ENCODE measurements at places on chromosomes 12 and 14. TPM values are rescaled to one million over a fixed set of nuclear protein-coding genes. Genes with fewer than 3 reads are reported as not detected.

Gene OR4E2
- total RNA-seq = not detected

- H3K27me3 ChIP-seq = no peaks in the 10 kb centered on the region
- peak overlapping the region; percentile 75 for H3K27ac ChIP-seq
- no peak overlapping the region for H3K4me3 ChIP-seq
- DNase-seq = no peak
- H3K4me1 ChIP-seq = peaks cover 31% of the 10 kb centered on the region
Observed at GRCh38 chr12:76260390-76260748, 87.8 kb downstream of the BBS10 start.

DNA sequence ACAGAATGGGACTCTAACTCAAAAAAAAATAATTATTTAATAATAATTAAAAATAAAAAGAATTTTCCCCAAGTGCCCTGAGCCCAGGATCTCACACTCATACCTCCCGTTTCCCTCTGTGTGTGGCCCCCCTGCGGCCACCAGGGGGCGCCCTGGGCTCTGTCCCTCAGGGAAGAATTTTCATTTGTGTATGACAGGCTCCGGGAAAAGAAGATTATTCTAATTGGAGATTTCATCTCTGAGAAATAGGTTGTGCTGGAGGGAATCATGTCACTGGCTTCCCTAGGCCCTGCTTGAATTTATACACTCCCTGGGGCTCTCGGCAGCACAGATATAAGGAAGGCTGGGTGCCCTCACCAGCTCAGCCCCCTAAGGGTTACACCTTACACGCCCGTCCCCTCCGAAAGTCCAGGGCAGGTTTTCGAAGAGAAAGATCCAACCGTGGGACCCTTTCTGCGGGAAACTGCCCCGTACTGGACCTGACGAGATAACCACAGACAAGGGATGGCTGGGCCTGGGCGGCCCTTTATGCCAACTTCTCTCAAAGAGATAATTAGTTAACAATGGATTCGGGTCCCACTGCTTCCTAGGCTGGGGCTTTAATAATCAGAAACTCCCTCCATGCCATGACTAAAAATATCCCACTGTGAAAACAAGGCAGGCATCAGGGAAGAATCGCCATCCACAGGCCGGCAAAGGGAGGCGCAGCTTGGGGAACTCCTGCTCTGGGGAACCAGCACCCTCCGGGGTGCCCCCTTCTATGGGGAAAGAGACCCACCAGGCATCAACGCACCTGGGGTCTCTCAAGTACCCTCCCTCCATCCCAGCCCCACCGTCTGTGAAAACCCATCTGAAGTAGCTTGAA lies 80.7 kb downstream of the KDM2B start:
- no peak overlapping the region for H3K27ac ChIP-seq
- peak; percentile 89 for DNase-seq
- H3K4me3 ChIP-seq = no peak overlapping the region
- H3K4me1 ChIP-seq = peaks cover 6% of the 10 kb centered on the region
- H3K36me3 ChIP-seq = no peaks in the 10 kb centered on the region

GRCh38 chr14:100402631-100403030 lies 79.5 kb downstream of the SLC25A47 start:
- H3K4me1 ChIP-seq = peaks cover 12% of the 10 kb centered on the region
- no peak overlapping the region for H3K4me3 ChIP-seq
- peak; percentile 31 for DNase-seq
- no peaks in the 10 kb centered on the region for H3K36me3 ChIP-seq

GRCh38 chr12:110508071-110508586 lies 6.0 kb downstream of the RAD9B start:
- H3K27me3 ChIP-seq = no peaks in the 10 kb centered on the region
- no peak overlapping the region for H3K27ac ChIP-seq
- DNase-seq = no peak
- no peak overlapping the region for H3K4me3 ChIP-seq

Gene SMIM41
- 6.1 TPM for total RNA-seq

Gene KRT82
- not detected for total RNA-seq

DNA sequence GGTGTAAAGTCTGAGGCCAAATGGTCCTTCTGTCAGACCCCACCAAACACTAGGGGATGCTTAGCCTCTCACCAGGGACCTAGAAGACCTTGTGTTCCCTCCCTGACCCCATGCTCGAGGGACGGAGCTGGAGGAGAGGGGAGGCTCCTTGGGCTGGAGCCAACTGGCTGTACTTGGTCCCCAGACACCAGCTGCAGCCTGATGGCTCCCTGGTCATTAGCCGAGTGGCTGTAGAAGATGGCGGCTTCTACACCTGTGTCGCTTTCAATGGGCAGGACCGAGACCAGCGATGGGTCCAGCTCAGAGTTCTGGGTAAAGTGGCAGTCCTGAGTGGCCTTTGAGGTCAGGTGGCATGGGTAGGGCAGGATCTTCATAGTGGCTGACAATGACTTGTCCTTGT lies 29.0 kb downstream of the PAPLN start:
- DNase-seq = no peak
- no peaks in the 10 kb centered on the region for H3K36me3 ChIP-seq
- H3K4me3 ChIP-seq = no peak overlapping the region
- H3K27me3 ChIP-seq = no peaks in the 10 kb centered on the region
- peaks cover 14% of the 10 kb centered on the region for H3K4me1 ChIP-seq

Gene WNT1
- total RNA-seq = not detected

DNA sequence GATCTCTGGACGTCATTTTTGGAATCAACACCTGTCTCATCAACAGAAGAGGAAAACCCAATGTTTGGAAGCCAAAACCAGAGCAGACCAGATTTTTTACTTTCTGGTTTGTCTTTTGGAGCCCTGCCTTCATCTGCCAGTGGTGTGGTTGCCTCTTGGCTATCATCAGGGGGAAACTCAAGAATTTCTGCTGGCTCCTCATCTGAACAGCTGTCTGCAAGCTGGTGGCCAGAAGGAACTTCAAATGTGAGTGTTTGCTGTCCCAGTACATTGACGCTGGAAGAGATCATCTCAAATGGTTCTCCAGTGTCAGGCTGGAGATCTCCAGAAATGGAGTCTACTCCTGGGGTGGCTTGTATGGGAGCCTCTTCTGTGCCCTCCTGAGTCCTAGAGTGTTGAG lies 13.8 kb downstream of the PLD4 start:
- no peak overlapping the region for H3K27ac ChIP-seq
- no peak for DNase-seq
- no peak overlapping the region for H3K4me3 ChIP-seq
- no peaks in the 10 kb centered on the region for H3K36me3 ChIP-seq
- no peaks in the 10 kb centered on the region for H3K4me1 ChIP-seq

DNA sequence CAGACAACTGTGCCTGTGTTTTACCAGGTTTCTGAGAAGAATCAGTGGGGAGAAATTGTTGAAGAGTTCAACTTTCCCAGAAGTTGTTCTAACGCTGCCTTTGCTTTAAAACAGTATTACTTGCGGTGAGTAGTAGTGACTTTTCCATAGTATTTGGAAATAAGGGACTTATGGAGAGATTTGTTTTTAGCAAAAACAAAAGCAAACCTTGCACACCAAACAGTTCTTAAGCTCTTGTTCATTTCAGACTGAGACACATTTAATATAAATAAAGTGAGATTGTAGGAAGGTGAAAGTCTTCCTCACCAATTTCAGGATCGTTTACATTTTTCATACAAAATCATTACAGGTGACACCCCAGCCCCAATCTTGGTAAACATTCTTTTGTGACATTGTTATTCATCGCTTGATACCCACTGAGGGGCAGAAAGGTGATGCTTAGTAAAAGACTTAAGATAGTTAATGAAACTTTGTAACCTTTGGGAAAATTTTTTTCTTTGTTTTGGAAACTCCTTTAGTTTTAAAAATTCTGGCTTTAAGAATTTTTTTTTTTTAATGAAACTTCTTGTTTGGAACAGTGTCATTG lies 1.8 kb downstream of the ARID2 start:
- H3K36me3 ChIP-seq = no peaks in the 10 kb centered on the region
- H3K4me1 ChIP-seq = peaks cover 35% of the 10 kb centered on the region
- no peaks in the 10 kb centered on the region for H3K27me3 ChIP-seq
- H3K27ac ChIP-seq = peak overlapping the region; percentile 90
- H3K4me3 ChIP-seq = peak overlapping the region; percentile 58

Gene LRTM2
- total RNA-seq = not detected

DNA sequence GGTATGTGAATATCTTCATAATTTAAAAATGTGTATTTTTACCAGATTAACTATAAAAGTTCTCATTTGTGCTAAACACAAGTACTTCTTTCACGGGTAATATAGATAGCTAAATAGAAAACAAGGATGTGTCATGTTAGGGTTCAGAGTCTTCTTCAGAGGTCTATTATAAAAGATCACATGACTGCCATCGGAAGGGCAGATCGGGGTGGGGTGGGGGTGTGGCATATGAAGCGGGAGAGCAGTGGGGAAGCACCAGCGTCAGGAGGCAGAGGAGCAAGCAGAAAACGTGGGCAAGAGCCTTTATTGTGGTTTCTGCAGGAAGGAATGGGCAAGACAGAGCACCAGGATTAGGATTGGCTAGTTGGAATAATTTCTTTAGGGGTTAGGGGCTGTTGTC lies 63.7 kb upstream of the DNM1L start:
- no peak overlapping the region for H3K4me3 ChIP-seq
- no peaks in the 10 kb centered on the region for H3K4me1 ChIP-seq
- no peak for DNase-seq
- H3K27ac ChIP-seq = no peak overlapping the region

- no peaks in the 10 kb centered on the region for H3K36me3 ChIP-seq
- no peak overlapping the region for H3K4me3 ChIP-seq
- no peak for DNase-seq
- no peaks in the 10 kb centered on the region for H3K4me1 ChIP-seq
Observed at GRCh38 chr12:76216585-76217472, 131.4 kb downstream of the BBS10 start.

Gene ARG2
- total RNA-seq = 2.0 TPM

DNA sequence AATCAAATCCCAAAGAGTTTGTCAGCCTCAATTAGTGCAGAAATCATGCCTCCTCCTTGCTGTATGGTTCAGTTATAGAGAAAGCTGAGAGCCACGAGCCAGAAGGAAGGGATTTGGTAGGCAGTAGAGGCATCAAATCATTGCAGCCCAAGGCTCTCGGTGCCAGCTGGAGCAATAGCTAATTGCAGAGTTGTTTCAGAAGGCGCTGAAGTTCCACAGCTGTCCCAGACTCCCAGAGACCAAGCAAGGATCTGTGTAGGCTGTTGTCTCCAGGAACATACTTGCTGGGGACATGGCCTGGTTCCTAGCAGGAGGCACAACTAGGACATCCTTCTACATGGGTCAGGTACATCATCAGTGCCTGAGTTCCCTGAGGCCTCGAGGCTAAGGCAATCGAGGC lies 80.4 kb upstream of the WSCD2 start:
- no peak overlapping the region for H3K4me3 ChIP-seq
- peaks cover 4% of the 10 kb centered on the region for H3K27me3 ChIP-seq
- no peak for DNase-seq
- H3K27ac ChIP-seq = no peak overlapping the region
- no peaks in the 10 kb centered on the region for H3K4me1 ChIP-seq

DNA sequence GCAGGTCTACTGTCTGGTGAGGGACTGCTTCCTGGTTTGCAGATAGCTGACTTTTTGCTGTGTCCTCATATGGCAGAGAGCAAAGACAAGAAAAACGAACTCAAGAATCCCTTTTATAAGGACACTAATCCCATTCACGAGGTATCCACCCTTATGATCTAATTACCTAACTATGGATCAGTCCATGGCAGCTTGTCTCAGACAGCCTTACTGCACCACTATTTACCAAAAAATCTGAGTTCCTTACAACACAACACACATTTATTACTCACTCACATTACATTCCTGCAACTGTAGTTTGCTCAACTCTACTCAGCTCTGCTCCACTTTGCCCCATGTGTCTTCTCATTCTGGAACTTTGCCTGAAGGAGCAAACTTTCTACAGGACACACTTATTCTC lies 10.1 kb upstream of the SLC6A15 start:
- H3K27ac ChIP-seq = no peak overlapping the region
- H3K36me3 ChIP-seq = no peaks in the 10 kb centered on the region
- no peak overlapping the region for H3K4me3 ChIP-seq
- no peaks in the 10 kb centered on the region for H3K27me3 ChIP-seq
- DNase-seq = no peak

Gene DTX3
- 26.0 TPM for total RNA-seq

DNA sequence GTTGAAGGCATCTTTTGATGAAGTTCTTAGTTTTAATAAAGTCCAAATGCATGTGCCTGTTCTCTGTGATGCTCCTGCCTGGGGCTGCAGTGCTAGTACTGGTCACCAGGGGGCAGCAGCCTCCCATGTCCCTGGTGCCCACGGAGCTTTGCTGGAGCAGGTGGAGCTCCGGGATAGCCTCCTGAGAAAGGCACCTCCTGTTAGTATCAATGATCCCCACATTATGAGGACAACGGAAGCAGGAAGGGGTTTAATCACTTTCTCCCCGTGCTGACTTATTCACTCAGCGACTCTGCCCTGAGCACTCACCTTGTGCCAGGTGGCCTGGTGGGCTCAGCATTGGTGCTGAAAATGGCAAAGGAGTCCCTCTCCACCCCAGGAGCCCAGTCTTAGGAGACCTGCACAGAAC lies 123.0 kb upstream of the PZP start:
- DNase-seq = peak; percentile 78
- H3K4me3 ChIP-seq = no peak overlapping the region
- H3K4me1 ChIP-seq = no peaks in the 10 kb centered on the region
- no peaks in the 10 kb centered on the region for H3K36me3 ChIP-seq
- H3K27ac ChIP-seq = no peak overlapping the region

DNA sequence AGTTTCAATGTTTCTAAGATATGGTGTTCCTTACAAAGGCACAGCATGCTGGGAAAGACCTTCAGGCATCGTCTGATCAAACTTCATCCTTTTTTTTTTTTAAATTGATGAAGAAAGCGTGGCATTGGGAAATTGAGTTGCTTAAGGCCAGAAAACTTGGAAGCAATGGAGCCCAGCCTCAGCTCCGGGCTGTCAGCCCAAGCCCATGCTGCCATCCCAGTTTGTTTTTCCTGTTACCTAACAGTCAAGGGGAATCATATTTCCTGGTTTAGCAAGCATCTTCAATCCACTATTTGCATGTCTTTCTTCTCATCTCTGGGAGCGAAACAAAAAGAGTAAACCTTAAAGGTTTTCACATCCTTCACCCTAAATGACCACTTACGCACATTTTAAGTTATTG lies 200.2 kb downstream of the CHST11 start:
- H3K4me1 ChIP-seq = peaks cover 2% of the 10 kb centered on the region
- H3K27ac ChIP-seq = no peak overlapping the region
- no peak for DNase-seq

DNA sequence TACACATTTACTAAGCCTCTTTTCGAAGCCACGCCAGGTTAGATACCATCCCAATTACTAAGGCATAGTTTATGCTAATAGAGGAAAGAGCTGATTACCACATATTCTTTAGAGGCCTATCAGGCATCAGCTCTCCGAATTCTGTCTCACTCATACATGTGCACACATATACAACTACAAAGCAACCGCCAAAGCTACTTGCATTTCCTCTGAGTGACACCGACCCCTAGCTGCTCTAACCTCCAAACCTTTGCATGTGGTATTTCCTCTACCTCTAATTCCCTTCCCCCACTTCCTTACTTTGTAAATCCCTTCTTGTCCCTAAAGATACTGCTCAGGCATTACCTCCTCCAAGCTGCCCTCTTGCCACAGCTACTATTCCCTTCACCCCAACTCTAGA lies 107.2 kb downstream of the DUSP6 start:
- no peak for DNase-seq
- H3K36me3 ChIP-seq = no peaks in the 10 kb centered on the region
- H3K4me3 ChIP-seq = no peak overlapping the region
- no peaks in the 10 kb centered on the region for H3K27me3 ChIP-seq
